Spinal cord (tissue), 10 donors: ENCODE measurements at places on chromosomes 4 and X.

- no peak for DNase-seq
Measured at GRCh38 chr4:78669453-78669852, 106.7 kb upstream of the BMP2K start.

DNA sequence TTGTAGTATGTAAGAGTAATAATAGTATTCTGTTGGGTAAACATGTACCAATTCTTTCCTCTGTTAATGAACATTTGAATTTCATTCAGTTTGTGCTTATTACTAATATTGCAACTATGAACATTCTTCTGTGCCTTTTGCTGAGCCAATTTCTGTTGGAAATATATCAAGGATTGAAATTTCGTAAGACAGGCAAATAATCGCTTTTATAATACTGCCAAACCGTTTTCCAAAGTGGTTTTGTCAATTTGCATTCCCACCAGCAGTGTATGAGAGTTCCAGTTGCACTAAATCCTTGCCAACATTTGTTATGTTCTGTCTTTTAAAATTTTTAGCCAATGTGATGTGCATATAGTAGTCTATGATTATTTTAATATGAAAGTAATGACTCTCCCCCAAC, 38.6 kb downstream of the MAGEB17 start:
- DNase-seq, result no peak

GRCh38 chrX:118249146-118249545, 96.8 kb upstream of the WDR44 start:
- no peak for DNase-seq

GRCh38 chr4:183201331-183201730, 102.3 kb downstream of the WWC2 start:
- DNase-seq, result no peak

- DNase-seq, result no peak
Measured at GRCh38 chr4:99324361-99324760, 3.2 kb upstream of the ADH1B start.

- no peak for DNase-seq
Measured at GRCh38 chr4:53349091-53349491, 16.8 kb downstream of the SCFD2 start.

DNA sequence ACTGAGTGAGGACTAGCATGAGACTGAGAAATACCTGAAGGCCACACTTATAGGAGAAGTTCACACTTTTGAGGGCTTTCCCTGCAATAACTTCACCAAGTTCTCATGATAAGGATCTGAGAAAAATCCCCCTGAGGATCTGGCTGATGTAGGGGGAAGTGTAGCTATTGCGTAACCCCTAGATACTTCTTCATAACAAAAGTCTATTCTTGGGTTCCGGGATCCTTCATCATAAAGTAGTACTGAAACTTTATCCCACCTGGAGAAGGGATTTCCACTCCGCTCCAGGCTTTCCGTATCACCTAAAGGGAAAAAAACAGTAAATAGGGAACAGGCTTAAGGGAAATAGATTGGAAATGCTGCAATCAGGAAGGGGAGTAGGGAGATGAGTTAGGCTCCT, 13.3 kb downstream of the USP27X start:
- DNase-seq, result no peak
